ENCODE measurements at places on chromosomes 5 and 9.

- no peak for DNase-seq
Observed at GRCh38 chr9:134887686-134888602, 7.3 kb downstream of the FCN2 start.

- DNase-seq, result no peak
Observed at GRCh38 chr5:103764403-103764802, 201.8 kb upstream of the NUDT12 start.

DNA sequence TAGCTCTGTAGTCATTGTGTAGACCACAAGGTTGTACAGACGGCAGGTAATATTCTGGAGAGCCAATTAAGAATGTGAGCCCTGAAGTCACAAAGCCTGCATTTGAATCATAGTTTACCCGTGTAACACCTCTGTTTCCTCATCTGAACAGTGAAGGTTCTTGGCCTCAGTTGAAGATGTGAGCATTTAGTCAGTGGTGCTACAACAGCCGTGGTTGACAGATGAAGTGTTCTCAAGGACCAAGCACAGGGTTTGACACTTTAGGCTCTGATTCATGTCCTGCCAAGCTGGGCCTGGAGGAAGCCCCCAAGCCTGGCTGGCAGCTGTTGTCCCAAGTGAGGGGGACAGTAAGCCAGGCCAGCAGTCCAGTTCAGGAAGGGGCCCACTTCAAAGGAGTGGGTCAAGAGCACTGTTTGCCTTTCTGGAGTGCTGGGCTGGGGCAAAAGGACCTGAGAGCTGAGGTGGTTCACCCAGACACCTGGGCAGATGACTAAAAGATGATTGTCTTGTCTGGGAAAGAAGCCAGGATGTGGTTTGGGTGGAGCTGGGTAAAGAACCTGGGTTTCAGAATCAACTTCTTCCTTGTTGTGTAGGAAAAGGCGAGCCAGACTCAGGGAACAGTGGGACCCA, 20.7 kb downstream of the FAXDC2 start:
- no peak for DNase-seq

DNA sequence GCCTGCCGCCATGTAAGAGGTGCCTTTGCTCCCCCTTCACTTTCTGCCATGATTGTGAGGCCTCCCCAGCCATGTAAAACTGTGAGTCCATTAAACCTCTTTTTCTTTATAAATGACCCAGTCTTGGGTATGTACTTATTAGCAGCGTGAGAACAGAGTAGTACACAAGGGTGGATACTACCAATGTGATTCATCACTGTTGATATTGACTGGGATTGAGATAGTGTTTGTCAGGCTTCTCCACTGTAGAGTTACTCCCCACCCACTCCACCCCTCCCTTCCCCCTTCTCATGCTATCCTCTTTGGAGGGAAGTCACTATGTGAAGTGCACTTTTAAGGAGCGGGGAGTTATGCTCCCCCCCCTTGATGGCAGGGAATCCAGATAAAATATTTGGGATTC, 11.4 kb upstream of the CRHBP start:
- DNase-seq, result no peak

DNA sequence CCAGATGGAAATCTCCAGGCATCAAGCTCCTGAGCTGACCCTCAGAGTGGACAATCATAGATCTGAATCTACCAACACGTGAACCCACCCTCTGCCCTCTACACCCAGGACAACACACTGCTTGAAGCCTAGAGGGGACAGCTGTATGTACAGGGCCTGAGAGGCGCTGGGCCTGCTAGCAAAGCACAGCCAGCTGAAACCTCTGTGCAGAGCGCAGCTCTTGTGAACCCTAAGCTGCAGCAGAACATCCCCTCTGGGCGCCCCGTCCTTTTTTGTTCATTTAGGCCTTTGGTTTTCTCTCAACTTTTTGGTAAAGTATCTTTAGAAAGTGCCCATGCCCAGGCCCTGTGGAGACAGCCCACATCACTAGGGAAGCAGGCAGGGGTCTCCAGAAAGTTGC, 62.4 kb upstream of the SPTLC1 start:
- DNase-seq, result no peak

DNA sequence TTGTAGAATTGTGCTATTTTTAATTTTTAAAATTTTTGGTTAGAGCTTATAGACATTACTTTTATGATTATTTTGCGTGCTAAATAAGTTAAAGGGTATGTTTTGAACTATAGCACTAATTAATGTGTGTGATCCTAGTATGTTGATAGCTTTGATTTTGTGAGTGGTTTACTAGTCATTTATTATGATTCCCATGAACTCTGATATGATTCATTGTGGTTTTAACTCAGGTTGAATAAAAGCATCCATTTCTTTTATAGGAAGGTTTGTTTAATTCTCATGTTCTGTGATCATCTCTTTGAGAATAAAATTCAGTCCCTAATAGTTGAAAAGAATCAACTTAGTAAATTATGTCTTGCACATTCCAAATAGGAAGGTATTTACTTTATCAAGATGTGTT, 22.5 kb downstream of the C5orf22 start:
- no peak for DNase-seq

DNA sequence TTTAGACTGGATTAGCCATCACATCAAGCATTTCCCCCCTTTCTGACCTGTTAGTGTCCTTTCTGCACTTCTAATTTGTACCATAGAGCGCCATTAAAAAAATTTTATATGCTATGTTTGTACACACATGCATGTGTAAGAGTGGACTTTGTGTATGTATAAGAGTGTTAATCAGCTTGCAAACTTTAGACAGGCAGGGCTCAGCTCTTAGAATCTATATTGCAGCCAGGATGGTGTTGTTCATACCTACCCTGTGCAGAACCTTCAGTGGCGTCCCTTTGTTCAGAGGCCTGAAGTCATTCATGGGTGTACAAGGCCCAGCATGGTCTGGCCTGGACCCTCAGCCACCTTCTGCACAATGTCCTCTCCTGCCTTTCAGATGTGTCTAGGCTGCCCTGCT, 19.7 kb downstream of the ZSWIM6 start:
- DNase-seq, result no peak

- no peak for DNase-seq
Observed at GRCh38 chr5:125177340-125177739, 430.9 kb upstream of the ZNF608 start.

GRCh38 chr9:15889555-15889954, 336.7 kb downstream of the CCDC171 start:
- no peak for DNase-seq

DNA sequence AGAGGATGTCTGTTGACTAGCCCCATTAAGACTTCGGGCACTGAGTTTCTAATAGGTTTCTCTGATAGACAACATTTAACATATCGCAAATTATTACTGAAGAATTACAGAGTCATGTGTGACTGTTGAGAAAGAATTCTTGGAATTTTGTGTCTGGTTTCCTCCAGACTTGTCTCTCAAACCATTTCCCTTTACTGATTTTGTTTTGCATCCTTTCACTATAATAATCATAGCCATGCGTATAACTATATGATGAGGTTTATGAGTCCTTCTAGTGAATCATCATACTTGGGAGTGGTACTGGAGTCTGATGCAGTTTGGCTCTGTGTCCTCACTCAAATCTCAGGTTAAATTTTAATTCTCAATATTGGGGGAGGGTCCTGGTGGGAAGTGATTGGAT, 27.0 kb downstream of the ZNF169 start:
- no peak for DNase-seq

GRCh38 chr9:91101611-91102168, 260.0 kb downstream of the AUH start:
- peak; percentile 53 for DNase-seq

DNA sequence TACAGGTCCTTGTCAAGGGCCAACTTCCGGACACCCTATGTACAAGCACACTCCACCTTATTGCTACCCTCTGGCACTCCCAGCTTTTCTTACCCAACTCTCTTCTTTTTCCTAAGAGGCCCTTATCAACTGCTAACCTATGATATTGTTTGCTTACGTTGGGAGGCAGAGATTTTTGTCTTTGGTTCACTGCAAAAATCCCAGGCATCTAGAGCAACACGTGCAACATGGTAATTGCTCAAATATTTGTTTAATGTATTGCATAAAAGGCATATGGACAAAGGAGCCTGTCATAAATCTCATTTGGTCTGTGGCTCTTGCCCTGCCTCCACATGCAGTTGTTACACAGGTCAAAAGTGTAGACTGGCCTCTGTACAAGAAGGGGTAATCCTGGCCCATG, 35.8 kb upstream of the ATP10B start:
- no peak for DNase-seq

DNA sequence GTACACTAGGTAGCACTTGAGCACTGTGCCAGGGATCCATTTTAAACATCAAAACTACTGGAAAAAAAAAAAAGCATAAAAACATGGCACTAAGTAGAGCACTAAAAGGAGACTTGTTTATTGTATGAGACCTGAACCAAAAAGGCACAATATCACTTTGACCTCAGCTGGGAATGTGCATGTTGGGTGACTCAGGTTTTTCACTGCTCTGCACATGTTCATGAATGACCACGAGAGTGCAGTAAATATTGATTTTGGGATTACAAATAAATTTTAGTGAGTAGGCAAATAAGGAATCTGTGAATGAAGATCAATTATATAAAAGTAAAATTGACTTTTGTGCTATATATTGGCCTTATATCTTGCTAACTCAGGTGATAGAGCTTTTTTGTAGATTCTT, 11.8 kb downstream of the RMI1 start:
- no peak for DNase-seq

- no peak for DNase-seq
Observed at GRCh38 chr5:93572101-93572607, 8.9 kb downstream of the NR2F1-AS1 start.

DNA sequence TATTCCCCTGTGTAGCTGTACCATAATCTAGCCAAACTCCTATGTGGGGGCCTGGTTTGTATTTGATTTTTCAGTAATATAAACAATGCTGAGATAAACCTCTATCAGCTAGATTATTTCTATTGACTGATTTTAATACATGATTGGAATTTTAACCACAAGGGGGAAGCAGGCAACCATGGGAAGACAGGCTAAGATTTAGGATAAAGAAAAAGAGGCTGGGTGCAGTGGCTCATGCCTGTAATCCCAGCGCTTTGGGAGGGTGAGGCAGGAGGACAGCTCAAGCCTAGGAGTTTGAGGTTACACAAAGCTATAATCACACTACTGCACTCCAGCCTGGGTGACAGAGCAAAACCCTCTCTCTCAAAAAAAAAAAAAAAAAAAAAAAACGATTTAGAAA, 18.1 kb upstream of the GPX3 start:
- DNase-seq, result no peak

DNA sequence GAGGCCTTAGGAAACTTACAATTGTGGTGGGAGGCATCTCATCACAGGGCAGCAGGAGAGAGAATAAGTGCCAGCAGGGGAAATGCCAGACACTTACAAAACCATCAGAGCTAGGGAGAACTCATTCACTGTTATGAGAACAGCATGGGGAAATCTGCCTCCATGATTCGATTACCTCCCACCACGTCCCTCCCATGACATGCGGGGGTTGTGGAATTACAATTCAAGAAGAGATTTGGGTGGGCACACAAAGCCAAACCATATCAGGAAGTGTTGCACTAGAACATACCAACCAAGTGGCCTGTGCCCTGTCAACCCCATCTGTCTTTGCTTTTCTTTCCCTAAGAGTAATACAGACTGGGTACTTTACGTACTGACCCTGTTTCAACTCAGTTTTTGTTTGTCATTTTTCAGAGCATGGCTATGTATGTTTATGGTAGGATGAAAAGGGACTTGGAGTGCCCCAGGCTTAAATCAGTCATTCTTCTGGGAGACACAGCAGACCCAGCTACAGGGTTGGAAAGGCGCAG, 58.3 kb upstream of the TGFBR1 start:
- DNase-seq, result no peak

DNA sequence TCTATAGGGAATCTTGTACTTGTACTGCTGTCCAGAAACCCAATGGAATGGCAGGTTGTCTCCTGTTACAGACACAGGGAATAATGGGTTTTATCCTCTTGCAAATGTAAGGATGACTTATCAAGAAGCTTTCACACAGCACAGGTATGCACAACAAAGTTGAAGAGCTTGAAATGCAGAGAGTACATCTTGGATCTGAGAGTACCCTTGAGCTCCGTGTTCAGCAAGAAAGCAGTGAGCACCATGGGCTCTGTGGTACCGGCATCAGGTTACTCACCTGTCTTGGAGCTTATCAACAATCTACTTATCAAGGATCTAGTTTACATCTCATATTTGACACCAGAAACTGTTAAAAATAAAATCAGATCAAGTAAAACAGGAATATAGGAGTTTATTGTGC, 22.0 kb upstream of the EMB start:
- DNase-seq, result no peak

DNA sequence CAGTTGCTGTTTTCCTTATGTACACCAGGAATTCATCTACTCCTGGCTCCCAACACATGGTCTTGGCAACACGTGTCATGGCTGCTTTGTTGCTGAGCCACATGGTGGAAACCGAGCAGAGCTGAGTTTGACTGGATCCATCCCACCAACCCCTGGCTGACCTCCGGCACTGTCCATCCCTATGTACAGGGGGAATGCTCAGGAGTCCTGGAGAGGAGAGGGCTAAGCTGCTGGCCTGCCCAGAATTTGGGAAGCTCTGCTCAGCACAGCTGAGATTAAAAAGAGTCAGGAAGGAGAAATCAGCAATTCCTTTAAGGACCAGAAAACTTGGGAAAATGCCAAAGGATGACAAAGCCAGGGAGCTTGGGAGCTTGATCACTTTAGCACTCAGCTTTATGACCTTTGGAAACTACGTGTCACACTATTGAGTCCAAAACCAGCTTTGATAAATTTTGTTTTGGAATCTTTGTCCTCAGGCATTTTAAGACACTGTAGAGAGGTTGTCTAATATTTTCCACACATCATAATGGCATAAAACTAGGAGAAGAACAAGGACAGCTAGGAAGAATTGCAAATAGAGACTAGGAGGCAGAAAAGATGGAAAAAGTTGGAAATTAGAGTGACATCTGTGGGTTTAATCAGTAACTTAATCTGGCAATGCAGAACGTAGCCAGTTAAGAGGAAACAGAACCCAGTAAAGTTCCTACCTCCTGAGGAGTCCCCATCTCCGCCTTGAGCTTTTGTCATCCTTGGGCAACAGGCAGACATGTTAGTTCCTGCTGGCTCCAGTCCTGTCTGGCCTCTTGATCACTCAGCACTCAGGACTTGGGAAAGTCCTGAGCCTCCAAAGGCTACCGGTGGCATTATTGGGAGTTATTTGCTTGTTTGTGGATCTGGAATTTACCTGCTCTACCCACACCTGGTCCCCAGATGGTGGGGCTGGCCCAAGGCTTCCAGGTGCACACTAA, 62.5 kb upstream of the PLPP1 start:
- no peak for DNase-seq

GRCh38 chr9:95742821-95743220, 132.7 kb upstream of the ERCC6L2 start:
- no peak for DNase-seq

- no peak for DNase-seq
Observed at GRCh38 chr9:20228096-20228495, 394.2 kb downstream of the MLLT3 start.

DNA sequence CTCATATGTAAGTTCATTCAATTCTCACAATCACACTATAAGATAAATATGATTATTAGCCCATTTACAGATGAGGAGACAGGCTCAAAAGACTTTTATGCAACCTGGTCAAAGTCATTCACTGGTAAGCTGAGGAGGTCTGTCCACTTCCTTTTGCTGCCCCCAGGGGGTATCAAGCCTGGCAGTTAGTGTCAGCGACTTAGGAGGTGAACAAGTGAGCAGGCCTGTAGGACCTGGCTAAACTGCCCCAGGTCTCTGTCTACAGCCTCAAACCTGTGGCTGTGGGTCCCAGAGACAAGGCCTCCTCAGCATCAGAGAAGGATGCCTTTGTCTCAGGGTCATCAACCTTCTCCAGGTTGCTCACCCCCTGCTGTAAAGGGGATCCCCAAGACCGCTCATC, 10.4 kb downstream of the TGFBI start:
- DNase-seq, result no peak

GRCh38 chr5:143576711-143577484, 173.4 kb upstream of the NR3C1 start:
- DNase-seq, result no peak

GRCh38 chr5:91189480-91190313, 193.4 kb downstream of the ARRDC3 start:
- DNase-seq, result no peak
